SJSA1 (cell line): ENCODE measurements at places on chromosomes 7 and 10. TPM values are rescaled to one million over a fixed set of nuclear protein-coding genes. Genes with fewer than 3 reads are reported as not detected.
A peak's percentile ranks its signal among the peaks of the same experiment; 100 is the strongest.

GRCh38 chr7:112433289-112433688 is 17.0 kb upstream of the IFRD1 start:
- no peak for DNase-seq

DNA sequence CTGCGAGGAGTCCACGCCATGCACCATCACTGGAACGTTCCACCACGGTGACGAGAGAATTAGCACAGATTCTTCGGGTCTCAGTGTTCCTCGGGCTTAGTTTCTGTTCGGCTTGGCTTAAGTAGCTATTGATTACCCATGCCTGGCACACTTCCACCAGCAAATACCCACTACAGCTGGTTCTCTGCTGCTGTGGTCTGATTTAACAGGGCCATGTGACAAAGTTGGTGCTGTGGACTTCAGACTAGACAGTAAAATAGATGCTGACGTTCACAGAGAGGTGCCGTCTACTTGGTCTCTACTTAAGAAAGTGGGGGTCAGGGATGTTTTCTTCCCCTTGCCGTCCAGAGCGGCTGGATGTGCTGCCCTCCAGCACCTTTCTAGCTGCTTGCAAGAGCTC is 11.6 kb downstream of the GNA12 start:
- DNase-seq = no peak

- no peak for DNase-seq
Observed at GRCh38 chr10:16819026-16819425, 1.8 kb upstream of the RSU1 start.

GRCh38 chr7:50353201-50353600 is 48.7 kb downstream of the IKZF1 start:
- DNase-seq = no peak

DNA sequence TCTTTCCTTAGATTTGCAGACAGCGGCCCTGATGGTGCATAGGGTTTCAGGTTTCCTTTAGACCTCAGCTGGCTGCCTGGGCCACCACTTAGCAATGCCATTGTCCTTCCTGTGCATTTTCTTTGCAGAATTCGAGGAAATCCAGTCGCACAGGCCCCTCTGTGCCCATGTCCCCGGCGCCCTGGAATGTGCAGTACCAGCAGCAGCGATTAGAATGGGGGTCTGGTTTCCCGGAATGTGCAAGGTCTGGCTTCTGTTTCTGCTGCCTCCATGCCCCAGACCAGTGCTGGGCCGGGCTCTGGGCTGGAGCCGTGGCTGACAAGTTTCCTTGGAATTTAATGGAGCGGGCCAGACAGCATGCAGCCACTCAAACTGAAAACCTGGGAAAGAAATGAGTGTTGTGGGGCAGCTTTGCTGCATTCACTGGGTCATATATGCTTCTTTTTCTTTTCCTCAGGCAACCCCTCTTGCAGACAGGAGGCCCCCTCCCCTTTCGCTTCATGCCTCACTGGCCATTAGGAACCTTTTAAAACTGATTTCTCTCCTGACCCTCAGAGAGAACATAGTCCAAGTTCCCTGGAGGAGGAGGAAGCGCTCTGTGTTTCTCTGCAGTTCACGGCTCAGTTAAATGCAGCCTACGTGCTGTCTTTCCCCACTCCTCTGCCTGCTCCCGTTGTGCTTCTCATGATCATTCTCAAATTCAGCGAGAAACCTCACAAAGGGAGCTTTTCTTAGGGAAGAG is 14.4 kb downstream of the HTRA1 start:
- no peak for DNase-seq

DNA sequence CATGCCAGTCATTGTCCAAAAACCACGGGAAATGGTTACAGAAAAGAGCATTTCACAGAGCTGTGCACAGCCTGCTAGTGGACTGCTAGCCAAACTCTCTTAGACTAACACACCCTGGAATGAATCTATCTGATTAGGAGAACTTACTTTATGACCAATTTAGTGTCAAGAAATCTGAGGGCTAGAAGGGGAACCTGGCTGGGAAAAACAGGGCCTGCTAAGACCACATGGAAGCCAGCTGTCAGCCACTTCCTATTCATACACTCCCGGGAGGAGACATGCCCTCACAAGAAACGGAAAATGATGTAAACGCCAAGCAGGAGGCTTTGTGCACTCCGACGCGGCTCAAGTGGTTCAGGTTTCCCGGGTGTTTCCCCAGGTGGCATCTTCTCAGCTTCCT is 54.8 kb downstream of the MPP7 start:
- no peak for DNase-seq

- no peak for DNase-seq
Observed at GRCh38 chr7:30116771-30117170, 18.0 kb upstream of the MTURN start.

- no peak for DNase-seq
Observed at GRCh38 chr10:48336978-48337599, 30.6 kb downstream of the MAPK8 start.

DNA sequence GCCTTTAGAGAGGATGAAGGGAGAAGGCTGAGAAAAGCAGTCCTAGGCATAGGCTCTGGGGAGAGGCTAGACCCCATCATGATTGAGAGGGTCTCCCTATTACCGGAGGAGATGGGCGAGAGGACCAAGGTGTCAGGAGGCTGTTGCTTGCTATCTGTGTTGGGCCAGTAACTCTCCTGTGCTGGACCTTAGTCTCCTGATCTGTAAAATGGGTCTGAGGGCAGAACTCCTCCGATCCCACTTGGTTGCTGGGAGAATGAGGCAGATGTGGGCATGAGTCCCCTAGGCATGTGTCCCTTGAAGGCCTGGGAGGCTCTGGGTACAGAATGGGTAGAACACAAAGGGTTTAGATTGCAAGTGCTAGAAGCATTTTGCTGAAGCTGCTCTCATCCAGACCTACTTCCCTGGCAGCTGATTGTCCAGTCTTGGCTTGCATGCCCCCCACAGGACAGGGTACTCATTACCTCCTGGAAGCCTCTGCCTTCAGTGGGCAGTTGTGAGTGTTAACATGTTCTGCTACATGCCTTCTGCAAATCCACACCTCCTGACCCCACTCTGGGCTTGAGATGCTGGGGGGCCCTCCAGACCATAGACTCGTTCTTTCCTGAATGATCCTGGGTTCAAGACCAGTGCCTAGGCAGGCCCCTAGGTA is 4.4 kb downstream of the ZMIZ1 start:
- no peak for DNase-seq

GRCh38 chr10:34121781-34122622 is 693.1 kb downstream of the PARD3 start:
- DNase-seq = peak; percentile 50

Gene FAM171A1
- 47.6 and 60.3 TPM in 2 replicates for total RNA-seq

Gene CCL24
- 0.45 TPM in 1 of 2 replicates, not detected in the other for total RNA-seq

Gene DENND2A
- total RNA-seq = 10.2 and 30.0 TPM in 2 replicates

Gene HGF
- 0.08 TPM in 1 of 2 replicates, not detected in the other for total RNA-seq
